ENCODE measurements at places on chromosomes 7 and 10. TPM values are rescaled to one million over a fixed set of nuclear protein-coding genes. Genes with fewer than 3 reads are reported as not detected.
A peak's percentile ranks its signal among the peaks of the same experiment; 100 is the strongest.

Gene CYP26C1
- total RNA-seq, result not detected

Gene NCAPG2
- 36.0 TPM for total RNA-seq

Gene IGFBP3
- total RNA-seq, result 202 TPM

Gene LIPF
- total RNA-seq, result 4.4 TPM

Gene PKD2L1
- total RNA-seq, result not detected

Gene SPAM1
- not detected for total RNA-seq

Gene UCMA
- not detected for total RNA-seq

Gene POLR2J
- total RNA-seq, result 16.9 TPM

DNA sequence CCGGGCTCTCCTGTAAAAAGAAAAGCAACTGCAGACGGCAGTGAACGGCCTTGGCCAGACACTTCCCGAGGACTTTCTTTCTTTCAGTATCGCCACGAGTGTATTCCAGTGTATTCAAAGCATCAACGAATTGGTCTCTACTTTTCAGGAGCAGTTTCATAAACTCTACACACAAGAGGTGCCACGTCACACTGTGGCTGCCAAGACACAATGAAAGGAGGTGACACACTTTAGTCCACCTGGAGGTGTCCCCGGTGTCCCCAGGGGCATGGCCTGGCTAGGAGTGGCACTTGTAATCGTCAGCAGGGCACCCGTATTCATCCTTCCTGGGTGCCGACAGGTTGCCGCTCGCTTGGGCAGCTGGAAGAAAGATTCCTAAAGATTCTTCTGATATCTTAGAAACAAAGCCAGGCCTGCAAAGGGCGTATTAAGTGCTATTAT lies 5.0 kb downstream of the TNS3 start:
- DNase-seq, result no peak

DNA sequence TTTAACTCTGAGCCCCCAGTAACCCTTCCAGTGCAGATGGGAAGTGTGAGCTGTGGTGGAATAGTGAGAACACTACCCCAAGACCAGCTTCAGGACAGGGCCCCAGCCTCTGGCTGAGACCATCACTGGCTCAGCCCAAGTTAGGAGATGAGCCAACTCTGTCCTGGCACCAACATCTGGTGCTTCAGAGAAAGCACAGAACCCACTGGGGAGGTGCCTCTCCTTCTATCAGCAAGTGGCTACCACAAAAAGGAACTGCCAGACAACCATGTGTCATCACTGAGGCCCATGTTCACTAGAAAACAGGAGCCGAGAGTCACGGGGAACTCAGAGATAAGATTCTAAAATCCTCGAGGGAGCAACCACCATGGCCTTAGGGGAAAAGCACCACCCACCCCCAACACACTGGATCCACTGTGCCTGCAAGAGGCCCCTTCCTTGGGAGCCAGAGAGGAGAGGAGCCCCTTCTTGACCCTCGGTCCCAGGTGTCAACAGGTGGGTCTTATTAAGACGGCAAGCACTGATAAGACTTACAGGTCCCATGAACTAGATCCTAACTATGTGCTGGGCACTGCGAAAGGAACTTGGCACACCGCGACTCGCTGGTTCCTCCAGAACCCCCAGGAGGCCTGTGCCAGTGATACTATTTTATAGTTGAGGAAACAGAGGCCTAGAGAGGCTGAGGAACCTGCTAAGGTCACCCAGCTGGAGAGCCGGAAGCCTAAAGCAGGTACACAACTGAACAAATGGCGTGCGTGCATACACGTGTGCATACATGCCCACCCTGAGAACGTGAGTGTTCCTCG lies 102.7 kb downstream of the FAM53B start:
- DNase-seq, result peak; percentile 64

DNA sequence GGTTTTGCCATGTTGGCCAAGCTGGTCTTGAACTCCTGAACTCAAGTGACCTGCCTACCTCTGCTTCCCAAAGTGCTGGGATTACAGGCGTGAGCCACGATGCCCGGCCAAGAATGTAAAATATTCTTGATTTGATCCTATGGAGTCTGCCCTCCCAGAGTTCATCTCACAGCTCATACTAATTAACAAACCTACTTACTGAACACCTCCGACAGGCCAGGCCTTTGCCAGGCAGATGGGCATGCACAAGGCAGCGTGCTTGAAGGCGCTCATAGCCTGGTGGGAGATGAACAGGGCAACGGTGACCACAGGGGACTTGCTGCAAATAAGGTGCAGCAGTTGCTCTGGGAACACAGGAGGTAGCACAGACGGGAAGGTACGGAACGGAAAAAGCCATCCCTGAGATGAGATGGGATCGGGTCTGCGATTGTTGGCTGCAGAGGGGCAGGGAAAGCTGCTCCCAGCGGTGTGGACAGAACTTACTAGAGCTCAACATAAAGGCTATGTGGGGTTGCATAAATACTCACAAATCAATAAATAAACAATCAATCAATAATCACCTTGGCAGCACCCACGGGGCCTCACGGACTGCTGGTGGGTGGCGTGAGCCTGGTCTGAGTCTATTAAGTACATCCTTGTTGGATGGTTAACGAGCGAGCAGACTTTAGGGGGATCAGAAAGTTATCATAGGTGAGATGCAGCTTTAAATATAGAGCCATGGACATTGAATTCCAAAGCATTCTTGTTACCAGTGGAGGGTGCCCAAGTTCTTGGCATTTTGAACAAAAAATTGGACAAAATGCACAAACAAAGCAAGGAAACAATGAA lies 4.7 kb downstream of the ACBD7 start:
- DNase-seq, result no peak

DNA sequence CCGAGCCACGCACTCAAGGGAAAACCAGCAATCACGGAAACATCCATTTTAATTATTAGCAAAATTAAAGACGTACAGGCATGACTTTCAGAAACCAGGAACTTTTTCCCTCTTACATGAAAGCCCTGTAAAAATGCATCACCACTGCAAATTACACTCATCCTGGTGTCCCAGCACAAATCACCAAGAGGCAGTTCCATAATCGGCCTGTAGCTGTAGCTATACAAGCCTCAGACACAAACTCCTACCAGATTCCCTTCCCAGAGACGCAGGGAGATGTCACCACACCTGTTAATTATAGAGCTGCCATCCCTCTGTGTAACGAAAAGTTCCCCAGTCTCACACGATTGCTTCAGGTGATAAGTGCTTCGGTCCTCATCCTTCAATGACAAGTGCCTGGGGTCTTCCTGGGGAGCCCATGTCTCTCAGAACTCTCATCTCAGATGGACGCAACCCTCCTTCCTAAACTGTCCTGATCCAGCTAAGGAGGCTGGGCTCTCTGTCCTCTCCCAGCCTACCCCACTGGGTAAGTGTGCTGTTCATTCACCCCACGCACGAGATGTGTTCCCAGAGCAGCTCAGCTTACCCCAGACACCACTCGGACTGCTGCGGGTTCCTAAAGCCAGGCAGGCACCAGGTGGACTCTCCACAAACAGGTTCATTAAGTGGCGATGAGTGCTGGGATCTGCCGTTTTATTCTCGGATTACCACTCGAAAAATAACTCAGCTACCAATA lies 5.9 kb downstream of the FGFR2 start:
- DNase-seq, result no peak

DNA sequence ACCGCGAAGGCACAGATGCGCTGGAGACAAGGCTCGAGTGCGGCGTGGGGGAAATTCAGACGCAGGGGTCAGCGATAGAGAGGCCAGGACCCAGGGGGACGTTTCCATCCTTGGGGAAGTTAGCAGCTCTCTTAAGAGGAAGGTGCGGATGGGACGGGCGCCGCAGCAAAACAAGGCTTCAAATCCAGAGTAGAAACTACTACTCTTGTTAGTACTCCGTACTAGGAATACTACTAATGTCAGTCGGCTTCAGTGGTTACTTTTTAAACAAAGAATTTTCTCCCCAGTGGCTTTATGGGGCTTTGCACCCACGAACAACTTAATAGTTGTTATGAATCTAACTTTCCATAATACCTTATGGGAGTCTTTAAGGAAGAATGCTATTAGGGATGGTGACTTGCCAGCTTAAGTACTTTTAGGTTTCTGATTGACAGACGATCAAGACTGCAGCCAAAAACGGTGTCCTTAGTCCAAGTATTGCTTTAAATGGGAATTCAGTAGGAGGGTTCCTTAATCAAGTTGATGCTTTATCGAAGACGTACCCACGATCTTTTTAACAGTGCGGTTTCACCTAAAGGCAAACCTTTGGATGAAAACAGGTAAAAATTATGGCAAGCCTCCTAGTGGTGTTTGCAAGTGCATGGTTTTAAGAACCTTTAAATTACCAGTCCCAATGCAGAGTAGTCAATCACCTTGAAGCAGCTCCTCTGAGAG lies 812 bp upstream of the IDE start:
- no peak for DNase-seq

DNA sequence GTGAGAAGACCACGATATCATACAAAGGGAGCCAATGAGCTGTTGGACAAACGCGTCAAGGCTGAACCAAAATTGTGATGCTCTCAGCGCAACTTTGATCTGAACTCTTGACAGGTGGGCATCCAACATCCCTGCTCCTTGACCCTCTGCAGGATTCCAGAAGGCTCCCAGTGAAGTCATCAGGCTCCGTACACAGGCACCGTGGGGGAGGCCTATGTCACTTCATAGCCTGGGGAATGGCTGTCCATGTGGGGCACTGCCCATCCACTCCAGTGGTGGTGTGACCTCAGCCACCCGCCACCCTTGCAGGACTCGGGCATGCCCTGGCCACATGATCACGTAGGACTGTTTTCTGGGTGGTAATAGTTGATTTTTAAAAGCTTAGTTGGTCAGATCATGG lies 233.8 kb upstream of the GRB10 start:
- DNase-seq, result no peak

GRCh38 chr10:121244818-121245217 lies 353.4 kb downstream of the FGFR2 start:
- DNase-seq, result no peak

GRCh38 chr10:116620423-116621400 lies at the start of gene PNLIPRP2:
TSS of gene PNLIPRP2 (plus strand) at chr10:116620953.
- no peak for DNase-seq

DNA sequence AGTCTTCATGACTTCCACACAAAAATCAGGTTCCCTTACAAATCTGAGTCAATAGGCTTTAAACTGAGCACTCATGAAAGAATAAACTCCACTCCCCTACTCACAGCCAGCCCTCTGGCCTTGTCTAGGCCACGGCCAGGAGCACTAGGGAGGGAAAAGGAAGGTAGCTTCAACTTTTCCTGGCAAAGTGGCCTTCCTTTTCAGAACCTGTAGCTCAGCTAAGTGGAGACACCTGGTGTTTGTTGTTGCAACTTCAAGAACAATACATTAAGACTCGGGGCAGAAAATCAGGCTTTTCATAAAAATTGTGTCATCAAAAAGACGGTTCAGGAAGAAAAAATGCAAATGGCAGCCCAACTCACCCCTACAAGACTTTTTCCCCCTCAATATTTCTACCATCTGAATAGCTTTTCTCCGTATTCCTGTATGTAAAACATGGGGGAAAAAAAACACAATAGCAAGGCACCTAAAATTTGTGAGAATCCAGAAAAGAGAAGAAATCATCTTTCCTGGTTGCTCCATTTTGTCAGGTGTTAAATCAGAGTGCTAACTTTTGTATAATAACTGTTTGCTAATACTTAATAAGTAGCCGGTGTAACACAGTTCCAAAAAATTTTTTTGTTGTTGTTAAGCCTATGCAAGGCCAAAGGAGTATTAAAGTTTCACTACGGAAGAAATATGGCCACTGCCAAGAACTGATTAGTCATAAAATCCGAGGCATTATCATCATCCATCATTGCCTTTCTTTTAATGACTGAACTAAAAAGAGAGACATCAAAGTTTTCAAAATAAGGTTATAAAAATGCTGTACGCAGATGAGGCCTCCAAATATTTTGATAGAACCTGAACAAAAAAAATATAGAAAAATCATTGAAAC lies 66.2 kb upstream of the ARID5B start:
- peak; percentile 18 for DNase-seq

GRCh38 chr7:103576641-103577040 lies 130.6 kb upstream of the SLC26A5 start:
- no peak for DNase-seq

- no peak for DNase-seq
Observed at GRCh38 chr10:101120884-101121653, 10.0 kb upstream of the TLX1 start.

GRCh38 chr10:68647672-68648341 lies 73.2 kb upstream of the CCAR1 start:
- DNase-seq, result no peak

- no peak for DNase-seq
Observed at GRCh38 chr10:30238836-30239235, 110.2 kb downstream of the MTPAP start.

DNA sequence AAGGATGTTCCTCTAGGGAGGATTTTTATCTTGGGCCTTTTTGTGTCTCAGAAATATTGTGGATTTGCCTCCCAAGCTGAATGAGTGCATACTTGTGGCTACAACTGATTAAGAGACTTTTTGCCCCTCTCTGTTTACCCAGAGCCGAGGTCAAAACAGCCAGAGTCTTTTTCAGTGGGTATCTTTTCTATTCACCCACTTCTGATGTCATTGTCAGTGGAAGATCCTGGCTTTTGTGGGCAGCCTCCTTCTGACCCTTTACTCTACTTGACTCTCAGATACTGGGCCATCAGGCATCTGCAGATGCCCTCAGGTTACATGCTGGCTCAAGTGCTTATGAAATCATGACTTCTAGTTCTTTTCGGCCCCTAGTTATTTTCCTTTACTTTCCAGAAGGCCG lies 19.6 kb upstream of the PIP4K2A start:
- no peak for DNase-seq

GRCh38 chr10:4770801-4771553 lies 55.0 kb upstream of the AKR1E2 start:
- no peak for DNase-seq

DNA sequence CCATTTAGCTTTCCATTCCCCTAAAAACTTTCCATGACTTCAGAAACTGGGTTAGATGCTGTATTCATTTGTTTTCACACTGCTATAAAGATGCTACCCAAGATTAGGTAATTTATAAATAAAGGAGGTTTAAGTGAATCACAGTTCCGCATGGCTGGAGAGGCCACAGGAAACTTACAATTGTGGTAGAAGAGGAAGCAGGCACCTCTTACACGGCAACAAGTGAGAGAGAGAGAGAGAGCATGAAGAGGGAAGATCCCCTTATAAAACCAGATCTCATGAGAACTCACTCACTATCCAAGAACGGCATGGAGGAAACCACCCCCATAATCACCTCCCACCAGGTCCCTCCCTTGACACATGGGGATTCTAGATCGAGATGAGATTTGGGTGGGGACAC lies 336.8 kb downstream of the TFEC start:
- no peak for DNase-seq

DNA sequence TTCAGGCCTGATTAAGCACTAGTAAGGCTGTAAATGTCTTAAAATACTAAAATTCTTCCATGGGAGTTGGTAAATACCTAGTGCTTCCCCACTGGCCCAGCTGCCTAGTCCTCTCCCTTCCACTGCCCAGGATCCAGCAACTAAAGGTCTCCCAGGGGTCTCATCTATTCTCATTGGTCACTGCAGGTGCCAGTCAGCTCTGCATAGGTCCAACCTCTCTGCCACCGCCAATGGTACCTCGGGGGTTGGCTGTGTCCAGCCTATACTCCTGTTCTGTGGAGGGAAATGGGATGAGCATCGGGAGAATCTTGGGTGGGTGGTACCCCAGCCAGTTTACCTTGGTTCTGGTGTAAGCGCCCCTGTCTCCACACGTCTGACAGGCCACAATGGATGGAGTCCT lies 6.1 kb upstream of the CREB5 start:
- no peak for DNase-seq
